RWPE1 (cell line): ENCODE measurements at places on chromosomes 5 and 9.
A peak's percentile ranks its signal among the peaks of the same experiment; 100 is the strongest.

DNA sequence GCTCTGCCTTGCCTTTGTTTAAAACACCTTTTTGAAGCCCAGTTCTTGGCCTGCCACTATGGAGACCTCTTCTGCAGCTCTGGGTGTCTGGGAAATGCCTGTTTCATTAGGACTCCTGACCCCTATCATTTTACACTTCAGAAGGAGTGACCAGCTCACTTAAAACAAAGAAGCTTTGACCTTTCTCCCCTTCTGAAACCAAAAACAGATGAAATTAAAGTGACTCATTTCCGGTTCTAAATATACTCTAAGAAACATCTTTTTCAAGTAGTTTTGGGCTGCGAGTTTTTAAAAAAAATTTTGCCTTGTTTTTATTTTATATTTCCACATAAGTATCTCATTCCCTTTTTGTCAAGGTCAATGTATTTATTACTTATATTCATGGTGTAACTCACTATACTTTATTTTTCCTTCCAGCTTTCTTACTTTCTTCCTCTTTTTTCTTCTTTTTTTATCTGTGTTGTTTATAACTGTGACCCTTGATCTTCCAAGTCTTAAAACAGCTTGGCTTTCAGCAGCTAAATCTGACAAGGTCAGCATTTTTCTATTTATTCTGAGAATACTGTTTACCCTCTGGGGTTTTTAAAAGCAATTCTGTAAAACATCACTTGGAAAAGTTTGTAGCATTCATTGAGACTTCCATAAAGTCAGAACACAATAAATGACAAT is 672.9 kb downstream of the NR2F1-AS1 start:
- no peak for DNase-seq

- no peak for DNase-seq
Observed at GRCh38 chr5:50730336-50730735, 63.9 kb downstream of the PARP8 start.

DNA sequence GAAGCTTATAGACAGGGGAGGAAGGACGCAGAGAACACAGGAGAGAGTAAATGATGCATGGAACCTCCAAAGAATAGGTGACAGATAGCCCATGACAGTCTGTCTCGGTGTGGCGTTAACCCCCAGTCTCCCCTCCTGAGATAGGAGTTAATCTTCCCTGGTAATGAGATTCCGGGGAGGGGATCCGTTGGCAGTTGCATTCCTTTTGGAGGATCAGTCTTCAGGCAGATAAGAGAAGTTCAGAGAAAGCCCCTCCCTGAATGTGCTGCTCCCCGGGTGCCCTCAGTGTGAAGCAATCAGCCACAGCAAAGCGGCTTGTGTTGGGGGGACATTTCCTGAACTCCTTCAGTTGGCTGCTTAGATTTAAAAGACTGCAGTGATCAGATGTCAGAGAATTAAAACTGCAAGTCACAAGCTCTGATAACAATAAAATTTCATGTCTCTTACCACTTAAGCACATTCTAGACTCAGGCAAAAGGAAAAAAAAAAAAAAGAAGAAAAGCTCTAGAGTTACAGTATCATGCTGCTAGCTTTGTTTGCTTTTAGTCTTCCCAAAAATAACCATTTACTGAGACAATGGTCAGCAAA is 121.1 kb downstream of the EGFLAM start:
- DNase-seq = no peak

GRCh38 chr9:109972026-109972882 is 192.3 kb downstream of the PALM2AKAP2 start:
- no peak for DNase-seq

DNA sequence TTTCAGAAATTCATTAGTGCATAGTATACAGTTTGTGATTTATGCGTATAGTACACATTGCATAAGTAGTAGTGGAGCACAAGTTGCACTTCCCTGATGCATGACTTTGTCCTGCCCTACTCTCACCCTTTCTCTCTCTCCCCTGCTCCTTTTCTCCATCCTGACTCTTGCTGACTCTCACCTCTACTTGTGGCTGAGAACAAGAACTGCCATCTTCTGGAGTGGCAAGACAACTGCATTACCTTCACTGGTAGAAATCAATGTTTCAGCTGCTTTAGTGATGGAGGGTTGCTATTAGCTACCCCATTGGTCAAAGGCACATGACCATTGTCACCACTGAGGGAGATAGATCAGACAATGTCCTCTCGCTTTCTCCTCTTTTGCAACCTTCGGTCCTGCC is 26.9 kb downstream of the SPEF2 start:
- DNase-seq = no peak

- no peak for DNase-seq
Observed at GRCh38 chr5:84213212-84213611, 171.5 kb downstream of the EDIL3 start.

- DNase-seq = no peak
Observed at GRCh38 chr9:129551393-129551973, 69.4 kb downstream of the C9orf50 start.

DNA sequence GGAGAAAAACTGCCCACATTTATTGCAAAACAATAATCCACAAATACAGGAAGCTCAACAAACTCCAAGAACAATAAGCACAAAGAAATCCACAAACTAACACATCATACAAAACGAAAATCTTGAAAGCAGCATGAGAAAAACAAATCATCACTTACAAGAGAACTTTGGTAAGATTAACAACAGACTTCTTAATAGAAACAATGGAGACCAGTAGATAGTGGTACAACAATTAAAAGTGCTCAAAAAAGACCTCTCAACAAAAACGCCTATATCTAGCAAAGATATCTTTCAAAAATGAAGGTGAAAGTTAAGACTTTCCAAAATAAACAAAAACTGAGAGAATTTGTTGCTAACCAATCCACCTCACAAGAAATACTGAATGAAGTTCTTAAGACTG is 38.4 kb downstream of the CDKL3 start:
- DNase-seq = no peak

- no peak for DNase-seq
Observed at GRCh38 chr9:2723376-2724065, 6.2 kb downstream of the KCNV2 start.

GRCh38 chr9:15307523-15307841 is 466 bp upstream of the TTC39B start:
- DNase-seq = no peak

- DNase-seq = peak; percentile 44
Observed at GRCh38 chr9:224582-225520, 10.2 kb downstream of the DOCK8 start.

- no peak for DNase-seq
Observed at GRCh38 chr5:98698359-98698758, 75.1 kb upstream of the RGMB start.

DNA sequence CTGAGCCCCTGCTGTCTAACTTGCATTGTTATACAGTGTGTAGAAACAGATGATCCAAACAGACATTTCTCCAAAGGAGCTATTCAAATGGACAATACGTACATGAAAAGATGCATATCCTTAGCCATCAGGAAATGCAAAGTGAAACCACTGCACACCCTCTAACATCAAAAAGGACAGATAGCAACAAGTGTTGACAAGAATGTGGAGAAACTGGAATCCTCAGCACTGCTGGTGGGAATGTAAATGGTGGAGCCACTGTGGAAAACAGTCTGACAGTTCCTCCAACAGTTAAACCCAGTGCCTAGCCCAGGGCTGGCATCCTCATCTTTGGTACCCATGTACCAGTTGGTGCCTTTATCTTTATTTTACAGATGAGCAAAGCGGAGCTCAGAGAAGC is 8.5 kb downstream of the ORM2 start:
- no peak for DNase-seq

DNA sequence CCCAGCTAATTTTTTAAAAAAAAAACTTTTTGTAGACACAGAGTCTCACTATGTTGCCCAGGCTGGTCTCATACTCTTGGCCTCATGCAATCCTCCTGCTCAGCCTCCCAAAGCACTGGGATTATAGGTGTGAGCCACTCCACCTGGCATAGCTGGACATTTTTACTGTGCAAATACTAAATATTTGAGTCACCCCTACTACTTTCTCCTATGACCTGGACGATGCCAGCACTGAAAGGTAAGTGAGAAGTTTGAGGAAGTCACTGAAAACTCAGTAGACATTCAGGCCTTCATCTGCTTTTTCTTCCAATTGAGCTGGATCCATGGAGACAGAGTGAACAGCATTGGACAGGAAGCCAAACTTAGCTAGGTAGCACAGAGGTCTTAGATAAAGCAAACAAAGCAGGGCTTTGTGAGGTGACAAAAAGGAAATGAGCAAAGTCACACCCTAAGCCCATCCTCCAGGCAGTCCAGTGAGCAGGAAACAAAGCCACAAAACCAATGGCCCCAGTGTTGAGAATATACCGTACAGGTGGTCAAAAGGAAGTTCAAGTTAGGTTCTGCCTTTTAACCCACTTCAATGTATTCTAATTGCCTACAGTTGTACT is 192.6 kb upstream of the RASA1 start:
- no peak for DNase-seq

GRCh38 chr9:120536949-120537640 is 42.9 kb downstream of the CDK5RAP2 start:
- no peak for DNase-seq

DNA sequence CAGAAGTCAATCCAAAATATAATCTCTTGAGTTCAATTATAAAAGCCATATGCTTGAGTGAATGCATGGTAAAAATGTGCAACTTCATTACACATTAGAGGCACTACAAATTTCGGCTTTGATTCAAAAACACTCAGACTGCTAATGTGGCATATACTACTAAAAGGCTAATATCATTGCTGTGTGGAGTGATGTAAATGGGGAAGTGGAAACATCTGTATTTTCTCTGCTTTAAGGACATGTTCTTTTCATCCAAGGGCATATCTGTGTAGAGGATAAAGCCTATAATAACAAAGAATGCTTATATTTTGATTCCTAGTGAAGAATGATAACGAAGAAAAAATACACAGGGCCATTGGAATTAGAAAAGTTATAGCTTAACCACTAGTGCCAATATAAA is 643.9 kb upstream of the ZNF608 start:
- no peak for DNase-seq

GRCh38 chr9:130359819-130360218 is 84.9 kb upstream of the ASS1 start:
- DNase-seq = no peak

DNA sequence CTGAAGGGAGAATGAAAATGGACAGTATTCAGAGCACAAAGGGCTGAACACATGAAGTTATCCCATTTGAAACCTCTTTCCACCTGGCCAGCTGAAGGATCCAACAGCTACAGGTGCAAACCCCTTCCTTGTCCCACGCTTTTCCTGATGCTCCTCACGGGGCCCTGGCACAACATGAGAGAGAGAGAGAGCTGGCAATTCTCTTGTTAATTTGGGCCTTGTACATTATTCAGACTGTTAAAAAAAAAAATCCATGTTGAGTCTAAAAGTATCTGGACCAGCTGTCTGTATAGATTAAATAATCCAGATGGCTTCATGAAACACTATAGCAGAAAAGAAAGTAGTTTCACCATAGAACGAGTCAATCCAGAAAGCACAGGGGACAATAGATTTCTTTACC is 74.1 kb downstream of the HMHB1 start:
- DNase-seq = no peak

GRCh38 chr9:135563039-135563476 is 1.5 kb downstream of the PAEP start:
- DNase-seq = no peak

DNA sequence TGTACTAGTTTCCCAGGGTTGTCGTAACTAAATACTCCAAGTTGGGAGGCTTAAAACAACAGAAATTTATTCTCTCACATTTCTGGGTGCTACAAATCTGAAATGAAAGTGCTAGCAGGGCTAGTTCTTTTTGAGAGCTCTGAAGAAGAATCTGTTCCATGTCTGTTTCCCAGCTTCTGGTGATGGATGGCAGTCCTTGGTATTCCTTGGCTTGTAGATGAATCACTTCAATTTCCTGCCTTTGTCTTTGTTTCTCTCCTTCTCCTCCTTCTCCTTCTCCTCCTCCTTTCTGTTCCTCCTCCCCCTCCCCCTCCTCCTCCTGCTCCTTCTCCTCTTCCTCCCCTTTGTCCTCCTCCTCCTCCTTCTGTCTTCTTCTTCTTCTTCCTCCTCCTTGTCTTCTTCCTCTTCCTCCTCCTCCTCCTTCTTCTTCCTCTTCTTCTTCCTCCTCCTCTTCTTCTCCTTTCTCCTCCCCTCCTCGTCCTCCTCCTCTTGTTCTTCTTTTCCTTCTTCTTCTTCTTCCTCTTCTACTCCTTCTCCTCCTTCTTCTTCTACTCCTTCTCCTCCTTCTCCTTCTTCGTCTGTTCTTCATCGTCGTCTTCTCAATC is 104.7 kb upstream of the ANKRD55 start:
- DNase-seq = no peak

DNA sequence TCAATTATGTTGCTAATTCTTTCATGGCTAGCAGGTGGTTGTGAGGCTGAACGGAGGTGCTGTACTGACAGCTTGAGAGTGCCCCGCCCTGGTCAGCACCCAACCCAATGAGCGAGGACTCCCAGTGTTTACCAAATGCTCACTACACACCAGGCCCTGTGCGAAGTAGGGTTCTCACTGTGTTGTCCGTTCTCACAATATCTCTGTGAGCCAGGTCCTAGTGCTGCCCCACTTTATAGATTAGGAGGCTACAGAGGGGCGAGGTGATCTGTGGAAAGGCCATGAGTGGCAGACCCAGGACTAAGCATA is 28.2 kb downstream of the COL15A1 start:
- no peak for DNase-seq

- no peak for DNase-seq
Observed at GRCh38 chr5:110718311-110718710, 8.2 kb downstream of the TMEM232 start.

- no peak for DNase-seq
Observed at GRCh38 chr5:29247346-29248028, 1946.0 kb upstream of the CDH6 start.

- DNase-seq = peak; percentile 73
Observed at GRCh38 chr5:53170746-53171349, 61.3 kb upstream of the MOCS2 start.

GRCh38 chr5:171762903-171763302 is 22.7 kb upstream of the SMIM23 start:
- no peak for DNase-seq

DNA sequence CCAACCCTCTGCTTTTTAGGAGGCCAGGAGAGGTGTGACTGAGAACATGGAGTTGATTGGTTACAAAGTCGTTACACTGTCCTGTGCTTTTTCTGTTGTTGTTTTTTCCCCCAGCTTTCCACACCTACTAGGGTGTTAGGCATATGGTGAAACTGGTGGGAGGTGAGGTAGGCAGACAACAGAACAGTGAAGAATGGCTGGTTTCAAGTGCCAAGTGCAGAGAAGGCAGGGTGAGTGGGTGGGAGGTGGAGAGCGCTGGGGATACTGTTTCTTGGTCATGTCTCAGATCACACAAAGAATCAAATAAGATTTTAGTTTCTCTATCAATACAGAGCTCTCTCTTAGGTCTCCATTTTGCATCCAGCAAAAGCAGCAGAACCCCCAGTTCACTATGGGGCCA is 2.2 kb upstream of the SPTAN1 start:
- no peak for DNase-seq
